Pancreas (tissue), 10 donors: ENCODE measurements at places on chromosomes 7 and 10. TPM values are rescaled to one million over a fixed set of nuclear protein-coding genes. Genes with fewer than 3 reads are reported as not detected.

- no peaks in the 10 kb centered on the region for H3K27me3 ChIP-seq
- no peak overlapping the region for H3K4me3 ChIP-seq
- H3K27ac ChIP-seq: peak overlapping the region; percentile 39
- H3K36me3 ChIP-seq: no peaks in the 10 kb centered on the region
These were observed 143.9 kb downstream of the JAZF1 start for GRCh38 chr7:28036696-28037095.

GRCh38 chr10:114046087-114046458, 2.4 kb downstream of the ADRB1 start:
- H3K36me3 ChIP-seq: no peaks in the 10 kb centered on the region
- H3K4me3 ChIP-seq: peak overlapping the region; percentile 44
- H3K27ac ChIP-seq: no peak overlapping the region
- DNase-seq: no peak
- no peaks in the 10 kb centered on the region for H3K27me3 ChIP-seq

DNA sequence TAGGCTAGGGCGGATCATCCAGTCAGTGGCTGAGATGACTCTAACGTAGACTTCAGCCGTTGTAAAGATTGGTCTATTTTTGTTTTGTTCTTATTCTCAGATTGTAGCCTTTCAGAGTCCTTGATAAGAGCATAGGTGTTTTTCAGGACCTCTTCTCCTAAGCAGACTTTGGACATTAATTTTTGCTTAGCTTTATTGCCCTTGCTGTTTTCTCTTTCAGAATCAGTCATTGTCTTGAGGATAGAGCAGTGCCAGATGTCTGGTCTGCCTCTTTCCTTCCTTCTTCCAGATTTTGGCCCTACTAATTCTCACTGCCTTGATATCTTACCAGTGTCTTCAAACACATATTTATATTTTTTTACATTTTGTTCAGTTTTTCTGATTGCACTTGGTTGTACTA, 49.5 kb downstream of the C1GALT1 start:
- H3K27ac ChIP-seq: no peak overlapping the region
- H3K4me3 ChIP-seq: no peak overlapping the region
- no peaks in the 10 kb centered on the region for H3K36me3 ChIP-seq
- DNase-seq: no peak
- H3K4me1 ChIP-seq: no peaks in the 10 kb centered on the region

- H3K4me3 ChIP-seq: no peak overlapping the region
- no peaks in the 10 kb centered on the region for H3K27me3 ChIP-seq
- no peak for DNase-seq
- no peak overlapping the region for H3K27ac ChIP-seq
- no peaks in the 10 kb centered on the region for H3K36me3 ChIP-seq
- H3K4me1 ChIP-seq: peaks cover 4% of the 10 kb centered on the region
These were observed 69.4 kb downstream of the ARMH3 start for GRCh38 chr10:101986624-101986971.

GRCh38 chr7:55565681-55566080, 6.6 kb downstream of the VOPP1 start:
- H3K4me3 ChIP-seq: no peak overlapping the region
- peaks cover 16% of the 10 kb centered on the region for H3K4me1 ChIP-seq
- no peak overlapping the region for H3K27ac ChIP-seq
- no peak for DNase-seq
- no peaks in the 10 kb centered on the region for H3K36me3 ChIP-seq

DNA sequence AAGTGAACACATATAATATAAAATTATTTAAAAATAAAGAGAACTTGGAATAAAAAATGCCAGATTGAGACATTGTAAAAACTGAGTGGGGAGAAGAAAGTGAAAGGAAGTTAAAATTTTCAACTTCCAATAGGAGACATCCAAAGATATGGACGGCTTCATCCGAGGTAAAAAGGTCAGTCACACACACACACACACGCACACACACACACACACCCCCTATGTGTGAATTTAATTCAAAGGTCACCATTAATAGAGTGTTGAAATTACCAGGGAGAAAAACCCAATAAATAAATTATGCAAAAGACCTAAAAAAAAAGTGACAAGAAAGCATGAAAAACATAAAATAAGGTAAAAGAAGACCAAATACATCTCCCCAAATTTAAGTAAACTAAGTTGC, 131.0 kb upstream of the DNAJB12 start:
- H3K27me3 ChIP-seq: no peaks in the 10 kb centered on the region
- no peaks in the 10 kb centered on the region for H3K36me3 ChIP-seq
- H3K27ac ChIP-seq: no peak overlapping the region

- DNase-seq: no peak
- no peak overlapping the region for H3K4me3 ChIP-seq
- H3K27me3 ChIP-seq: no peaks in the 10 kb centered on the region
- peaks cover 6% of the 10 kb centered on the region for H3K36me3 ChIP-seq
These were observed 82.8 kb downstream of the ORC5 start for GRCh38 chr7:104124893-104125477.

DNA sequence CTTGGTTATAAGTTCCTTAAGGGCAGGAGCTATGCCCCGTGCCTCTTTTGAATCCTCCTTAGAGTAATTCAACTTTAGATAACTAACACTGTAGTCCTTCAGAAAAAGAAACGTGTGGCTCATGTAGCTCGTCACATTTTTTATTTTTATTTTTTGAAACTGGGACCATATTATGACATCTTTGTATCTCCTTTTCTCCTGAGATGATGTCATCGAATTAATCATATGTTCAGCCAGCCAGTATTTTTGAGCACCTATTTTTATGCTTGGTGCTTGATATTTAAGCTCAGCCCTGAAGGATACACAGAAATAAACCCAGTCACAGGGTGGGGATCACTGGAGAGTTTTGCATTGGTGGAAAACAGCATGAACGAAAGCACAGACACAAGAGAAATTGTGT, 22.6 kb upstream of the CELF2 start:
- H3K27ac ChIP-seq: no peak overlapping the region
- no peaks in the 10 kb centered on the region for H3K27me3 ChIP-seq
- H3K36me3 ChIP-seq: no peaks in the 10 kb centered on the region
- H3K4me3 ChIP-seq: no peak overlapping the region
- no peak for DNase-seq

- no peak overlapping the region for H3K27ac ChIP-seq
- no peak overlapping the region for H3K4me3 ChIP-seq
- no peaks in the 10 kb centered on the region for H3K4me1 ChIP-seq
- no peaks in the 10 kb centered on the region for H3K27me3 ChIP-seq
These were observed 72.9 kb downstream of the NPY start for GRCh38 chr7:24356718-24357386.

GRCh38 chr7:55520426-55521140, 51.7 kb downstream of the VOPP1 start:
- no peaks in the 10 kb centered on the region for H3K27me3 ChIP-seq
- no peak overlapping the region for H3K4me3 ChIP-seq
- H3K27ac ChIP-seq: no peak overlapping the region

- no peak overlapping the region for H3K4me3 ChIP-seq
- no peaks in the 10 kb centered on the region for H3K36me3 ChIP-seq
- no peaks in the 10 kb centered on the region for H3K27me3 ChIP-seq
- DNase-seq: no peak
These were observed 3.4 kb upstream of the BMPR1A start for GRCh38 chr10:86753051-86753450.

- no peak overlapping the region for H3K27ac ChIP-seq
- no peak for DNase-seq
- H3K4me3 ChIP-seq: no peak overlapping the region
- H3K4me1 ChIP-seq: no peaks in the 10 kb centered on the region
- no peaks in the 10 kb centered on the region for H3K36me3 ChIP-seq
- no peaks in the 10 kb centered on the region for H3K27me3 ChIP-seq
These were observed 39.7 kb upstream of the TEX47 start for GRCh38 chr7:88835147-88835728.

DNA sequence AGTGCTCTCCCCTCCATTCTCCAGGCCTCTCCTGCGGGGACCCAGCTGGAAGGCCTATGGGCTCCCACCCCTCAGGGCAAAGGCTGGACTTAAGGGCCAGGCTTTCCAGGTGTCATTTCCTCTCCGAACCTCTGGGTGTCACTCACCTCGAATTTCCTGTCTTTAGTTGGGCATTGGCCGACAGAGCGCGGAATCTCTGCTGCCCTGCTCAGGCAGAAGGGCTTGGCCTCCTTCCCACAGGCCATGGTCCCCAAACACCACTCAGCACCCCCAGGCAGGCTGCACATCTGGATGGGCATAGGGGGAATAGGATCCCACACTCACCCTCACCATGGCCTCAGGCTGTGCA, 212.9 kb downstream of the CCSER2 start:
- no peak overlapping the region for H3K4me3 ChIP-seq
- H3K4me1 ChIP-seq: peaks cover 4% of the 10 kb centered on the region
- H3K36me3 ChIP-seq: no peaks in the 10 kb centered on the region
- H3K27me3 ChIP-seq: no peaks in the 10 kb centered on the region
- no peak overlapping the region for H3K27ac ChIP-seq
- DNase-seq: no peak

- H3K4me3 ChIP-seq: no peak overlapping the region
- no peaks in the 10 kb centered on the region for H3K27me3 ChIP-seq
- H3K27ac ChIP-seq: no peak overlapping the region
- H3K4me1 ChIP-seq: no peaks in the 10 kb centered on the region
- no peak for DNase-seq
These were observed 40.2 kb upstream of the SYPL1 start for GRCh38 chr7:106152313-106152665.

- H3K27me3 ChIP-seq: no peaks in the 10 kb centered on the region
- DNase-seq: no peak
- H3K36me3 ChIP-seq: peaks cover 20% of the 10 kb centered on the region
- H3K27ac ChIP-seq: no peak overlapping the region
- no peak overlapping the region for H3K4me3 ChIP-seq
These were observed 78.0 kb downstream of the WDR37 start for GRCh38 chr10:1134156-1134555.

DNA sequence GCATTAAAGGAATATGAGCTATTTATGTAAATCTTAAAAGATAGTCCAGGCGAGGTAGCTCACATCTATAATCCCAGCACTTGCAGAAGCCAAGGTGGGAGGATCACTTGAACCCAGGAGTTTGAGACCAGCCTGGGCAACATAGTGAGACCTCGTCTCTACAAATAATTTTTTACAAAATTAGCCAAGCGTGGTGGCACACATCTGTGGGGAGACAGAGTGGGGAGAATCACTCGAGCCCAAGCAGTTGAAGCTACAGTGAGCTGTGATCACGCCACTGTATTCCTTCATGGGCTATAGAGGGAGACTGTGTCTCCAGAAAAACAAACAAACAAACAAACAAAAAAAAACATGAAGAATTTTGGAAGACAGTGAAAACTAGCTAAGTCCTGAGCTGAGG, 28.4 kb downstream of the HERC4 start:
- H3K4me1 ChIP-seq: no peaks in the 10 kb centered on the region
- no peak overlapping the region for H3K4me3 ChIP-seq
- no peak overlapping the region for H3K27ac ChIP-seq
- no peaks in the 10 kb centered on the region for H3K27me3 ChIP-seq

- H3K27ac ChIP-seq: no peak overlapping the region
- peaks cover 5% of the 10 kb centered on the region for H3K4me1 ChIP-seq
- peak overlapping the region; percentile 70 for H3K4me3 ChIP-seq
- DNase-seq: no peak
- no peaks in the 10 kb centered on the region for H3K27me3 ChIP-seq
These were observed 1.3 kb downstream of the CHST12 start for GRCh38 chr7:2404714-2405119.

- no peak within 1 kb of the TSS for H3K27ac ChIP-seq
- H3K36me3 ChIP-seq: no peaks in the 10 kb centered on the region
- H3K4me1 ChIP-seq: no peaks in the 10 kb centered on the region
- no peaks in the 10 kb centered on the region for H3K27me3 ChIP-seq
These were observed at the start of gene COL17A1 for GRCh38 chr10:104085801-104086400. Gene COL17A1, minus strand, starts transcription at chr10:104085880. Its CDS starts 5,207 bp downstream, at chr10:104080673.

GRCh38 chr10:72976886-72977285, 22.3 kb upstream of the PLA2G12B start:
- H3K4me1 ChIP-seq: no peaks in the 10 kb centered on the region
- no peak overlapping the region for H3K4me3 ChIP-seq
- no peaks in the 10 kb centered on the region for H3K36me3 ChIP-seq
- H3K27ac ChIP-seq: no peak overlapping the region
- DNase-seq: no peak
- H3K27me3 ChIP-seq: no peaks in the 10 kb centered on the region

DNA sequence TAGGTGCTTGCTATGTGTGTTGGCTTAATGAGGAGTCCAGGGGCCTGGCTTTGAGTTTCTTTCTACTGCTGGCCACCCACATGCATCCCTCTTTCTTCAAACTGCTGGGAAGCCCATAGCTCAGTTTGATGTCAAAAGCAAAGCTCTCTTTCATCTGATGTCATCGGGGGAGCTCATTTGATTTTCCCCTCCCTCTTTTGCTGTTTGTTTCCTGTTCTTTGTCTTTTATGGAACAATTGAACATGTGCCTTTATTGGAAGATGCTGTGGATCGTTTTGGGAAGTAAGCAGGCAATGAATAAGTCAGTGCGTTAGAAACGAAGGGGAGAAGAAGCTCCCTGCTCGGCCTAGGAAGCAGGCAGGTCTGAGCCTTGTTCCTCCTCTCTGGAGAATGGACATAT, 140.7 kb downstream of the GRK5 start:
- H3K4me1 ChIP-seq: peaks cover 4% of the 10 kb centered on the region
- no peak overlapping the region for H3K27ac ChIP-seq
- H3K27me3 ChIP-seq: no peaks in the 10 kb centered on the region

DNA sequence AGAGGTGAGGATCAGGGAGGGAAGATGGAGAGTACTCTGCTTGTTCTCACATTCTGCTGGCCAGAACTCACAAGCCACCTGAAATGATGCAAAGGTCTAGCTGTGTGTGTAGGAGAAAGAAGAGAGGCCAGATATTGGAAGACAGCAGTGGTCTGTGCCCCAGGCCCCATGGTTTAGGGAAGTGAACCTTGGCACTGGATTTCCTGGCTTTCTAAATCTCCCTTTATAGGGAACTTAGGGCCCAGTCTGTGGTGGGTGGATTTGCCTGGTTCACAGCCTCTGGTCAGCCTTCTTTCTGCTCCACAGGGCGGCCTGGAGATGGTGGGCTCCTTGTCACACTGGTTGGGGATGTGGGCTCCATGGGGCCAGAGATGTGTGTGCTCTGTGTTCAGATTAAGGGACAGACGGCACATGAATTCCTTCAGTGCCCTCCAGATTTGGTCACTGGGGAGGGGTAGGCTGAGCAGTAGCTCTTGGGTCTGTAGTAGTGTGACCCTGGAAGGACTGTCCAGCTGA, 9.5 kb upstream of the SH2D4B start:
- H3K27ac ChIP-seq: no peak overlapping the region
- H3K4me1 ChIP-seq: no peaks in the 10 kb centered on the region
- no peaks in the 10 kb centered on the region for H3K27me3 ChIP-seq
- H3K4me3 ChIP-seq: no peak overlapping the region
- DNase-seq: no peak
- H3K36me3 ChIP-seq: no peaks in the 10 kb centered on the region

Gene MYL7
- 0.94 TPM for total RNA-seq

Gene ACTL6B
- total RNA-seq: 0.64 TPM

Gene HMX2
- total RNA-seq: 0.14 TPM

Gene ZP3
- total RNA-seq: 2.5 TPM

Gene DGKI
- 0.14 TPM for total RNA-seq

Gene NRP1
- total RNA-seq: 48.9 TPM

Gene THSD7A
- total RNA-seq: 0.93 TPM

Gene PLXNA4
- total RNA-seq: 0.28 TPM

Gene SORBS1
- 22.8 TPM for total RNA-seq

Gene OR9A2
- total RNA-seq: not detected

Gene SLC35G1
- 5.0 TPM for total RNA-seq

Gene C10orf62
- total RNA-seq: 0.59 TPM

Gene DLX5
- total RNA-seq: not detected

Gene GNGT1
- total RNA-seq: not detected

Gene IFIT1B
- total RNA-seq: not detected
